ENCODE measurements at places on chromosomes 11 and 22. TPM values are rescaled to one million over a fixed set of nuclear protein-coding genes. Genes with fewer than 3 reads are reported as not detected.

GRCh38 chr11:120017582-120018150, 120.2 kb downstream of the TRIM29 start:
- no peak overlapping the region for H3K4me3 ChIP-seq
- H3K27me3 ChIP-seq = peaks cover 35% of the 10 kb centered on the region
- no peaks in the 10 kb centered on the region for H3K4me1 ChIP-seq
- no peak overlapping the region for H3K27ac ChIP-seq
- no peak for DNase-seq

DNA sequence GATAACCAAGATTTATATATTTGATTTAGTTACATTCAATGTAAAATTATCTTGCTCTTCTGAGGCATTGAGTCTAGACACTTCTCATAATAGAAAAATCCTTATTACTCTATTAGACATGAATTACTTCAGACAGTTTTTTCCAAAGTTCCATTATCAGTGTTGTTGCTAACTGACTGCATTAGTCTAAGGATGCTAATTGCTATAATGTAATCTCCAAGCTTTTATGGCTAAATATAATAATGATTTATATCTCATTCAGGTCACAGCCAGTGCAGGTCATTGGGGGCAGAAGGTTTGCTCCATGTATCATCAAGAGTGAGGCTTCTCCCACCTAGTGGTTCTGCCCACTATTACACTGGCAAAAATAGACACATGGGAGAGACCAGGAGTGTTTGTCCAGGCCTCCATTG, 377.2 kb upstream of the DDI1 start:
- no peaks in the 10 kb centered on the region for H3K27me3 ChIP-seq
- no peak overlapping the region for H3K4me3 ChIP-seq
- DNase-seq = no peak
- no peaks in the 10 kb centered on the region for H3K4me1 ChIP-seq

Gene NPAS4
- total RNA-seq = 0.08 TPM

- 0 out of 2 replicates have a peak, but pooled peaks cover 4% of the 10 kb centered on the region for H3K4me1 ChIP-seq
- H3K27me3 ChIP-seq = peaks cover 8% of the 10 kb centered on the region
- no peaks in the 10 kb centered on the region for H3K36me3 ChIP-seq
- H3K27ac ChIP-seq = no peak overlapping the region
- no peak for DNase-seq
- H3K4me3 ChIP-seq = no peak overlapping the region
Observed at GRCh38 chr11:68649851-68650555, 34.3 kb upstream of the GAL start.

Gene CHADL
- total RNA-seq = 0.33 TPM

Gene C22orf42
- not detected for total RNA-seq

Gene SHISAL1
- total RNA-seq = 1.2 TPM

GRCh38 chr11:65430406-65431217, 8.0 kb downstream of the NEAT1 start:
- peaks cover 19% of the 10 kb centered on the region for H3K36me3 ChIP-seq
- DNase-seq = no peak

Gene FAU
- total RNA-seq = 1,001 TPM

DNA sequence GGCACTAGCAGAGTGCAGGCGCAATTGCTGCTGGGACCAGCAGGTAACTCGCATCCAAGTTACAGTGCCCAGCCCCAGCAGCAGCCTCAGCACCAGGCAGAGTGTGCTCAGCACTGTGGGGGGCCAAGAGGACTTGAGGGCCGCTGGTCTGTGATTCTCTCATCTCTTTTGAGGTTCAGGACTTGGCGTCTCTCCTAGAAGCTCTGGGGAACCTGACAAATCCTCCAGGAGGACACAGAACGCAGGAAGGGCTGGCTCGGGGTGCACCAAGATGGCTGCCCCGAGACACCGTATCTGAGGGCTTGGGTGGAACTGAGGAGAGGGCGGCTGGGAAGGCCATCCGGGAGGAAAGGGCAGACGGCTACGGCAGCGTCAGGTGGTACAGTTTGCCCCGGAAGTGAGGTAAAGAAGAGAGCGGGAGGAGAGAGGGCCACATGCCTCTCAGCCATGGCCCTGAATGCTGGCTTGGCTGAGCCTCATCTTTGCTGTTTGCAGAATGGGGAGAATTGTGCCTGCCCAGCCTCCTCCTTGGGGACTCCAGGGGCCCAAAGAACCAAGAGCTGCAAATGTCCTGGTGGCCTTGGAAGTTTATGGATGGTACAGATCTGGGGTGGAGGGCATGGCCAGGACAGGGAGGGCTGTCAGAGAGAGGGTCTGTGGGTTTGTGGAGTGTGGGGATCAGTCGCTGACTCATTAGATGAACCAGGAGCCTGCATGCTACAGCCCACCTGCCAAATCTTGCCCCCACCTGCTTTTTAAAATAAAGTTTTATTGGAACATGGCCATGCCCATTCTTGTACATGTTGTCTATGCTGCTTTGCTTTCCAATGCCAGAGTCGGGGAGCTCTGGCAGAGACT, 78.0 kb downstream of the MYEOV start:
- H3K27ac ChIP-seq = no peak overlapping the region
- no peaks in the 10 kb centered on the region for H3K36me3 ChIP-seq
- no peak for DNase-seq
- H3K27me3 ChIP-seq = no peaks in the 10 kb centered on the region

Gene OR4P4
- total RNA-seq = not detected

DNA sequence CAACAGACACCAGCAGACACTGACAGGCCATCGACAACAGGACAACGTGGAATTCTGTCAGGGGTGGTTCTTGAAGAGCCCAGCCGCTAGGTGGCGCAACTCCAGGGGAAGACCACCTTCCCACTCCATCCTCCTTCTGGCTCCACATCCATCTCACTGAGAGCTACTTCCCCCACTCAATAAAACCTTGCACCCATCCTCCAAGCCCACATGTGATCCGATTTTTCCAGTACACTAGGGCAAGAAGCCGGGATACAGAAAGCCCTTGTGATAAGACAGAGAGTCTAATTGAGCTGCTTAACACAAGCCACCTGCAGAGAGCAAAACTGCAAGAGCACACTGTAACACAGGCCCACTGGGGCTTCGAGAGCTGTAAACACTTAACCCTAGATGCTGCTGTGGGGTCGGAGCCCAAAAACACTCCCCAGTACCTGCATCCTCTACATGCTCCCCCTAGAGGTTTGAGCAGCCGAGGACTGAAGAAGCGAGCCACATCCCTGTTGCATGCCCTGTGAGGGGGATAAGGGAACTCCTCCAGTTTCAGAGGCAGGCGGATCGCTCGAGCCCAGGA, 11.5 kb upstream of the RAB39A start:
- H3K27ac ChIP-seq = no peak overlapping the region
- no peaks in the 10 kb centered on the region for H3K36me3 ChIP-seq
- no peak overlapping the region for H3K4me3 ChIP-seq
- no peaks in the 10 kb centered on the region for H3K27me3 ChIP-seq
- H3K4me1 ChIP-seq = no peaks in the 10 kb centered on the region
- peak; percentile 47 for DNase-seq

Gene OR51B2
- not detected for total RNA-seq

Gene CNIH2
- total RNA-seq = 9.3 TPM

Gene F2
- 0.64 TPM for total RNA-seq

- H3K4me1 ChIP-seq = no peaks in the 10 kb centered on the region
- no peaks in the 10 kb centered on the region for H3K36me3 ChIP-seq
- no peaks in the 10 kb centered on the region for H3K27me3 ChIP-seq
- no peak overlapping the region for H3K27ac ChIP-seq
Observed at GRCh38 chr11:116692318-116693101, 80.3 kb downstream of the BUD13 start.

Gene MS4A15
- not detected for total RNA-seq

DNA sequence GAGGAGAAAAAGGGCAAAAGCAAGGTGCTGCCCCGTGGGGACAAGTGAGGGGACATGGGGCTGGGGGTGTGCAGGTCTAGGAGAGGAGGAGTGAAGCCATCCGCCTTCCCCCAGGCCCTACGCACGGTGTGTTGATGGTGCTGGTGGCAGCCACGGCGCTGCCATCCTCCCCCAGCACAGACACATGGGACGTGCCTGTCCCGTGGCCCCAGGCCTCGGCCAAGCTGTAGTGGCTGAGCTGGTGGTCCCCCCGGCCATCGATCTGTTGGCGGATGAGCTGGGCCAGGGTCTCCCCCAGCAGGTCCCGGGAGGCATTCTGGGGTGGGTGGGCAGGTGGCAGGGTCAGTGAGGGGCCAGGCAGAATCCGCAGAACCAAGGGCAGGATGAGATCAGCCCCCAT, 18.9 kb downstream of the GGT5 start:
- H3K4me1 ChIP-seq = no peaks in the 10 kb centered on the region
- no peak overlapping the region for H3K27ac ChIP-seq
- H3K4me3 ChIP-seq = no peak overlapping the region
- H3K27me3 ChIP-seq = no peaks in the 10 kb centered on the region
- no peak for DNase-seq

GRCh38 chr11:100794446-100794845, 107.4 kb downstream of the ARHGAP42 start:
- no peaks in the 10 kb centered on the region for H3K36me3 ChIP-seq
- no peaks in the 10 kb centered on the region for H3K27me3 ChIP-seq
- no peak overlapping the region for H3K4me3 ChIP-seq
- H3K4me1 ChIP-seq = no peaks in the 10 kb centered on the region
- no peak for DNase-seq

DNA sequence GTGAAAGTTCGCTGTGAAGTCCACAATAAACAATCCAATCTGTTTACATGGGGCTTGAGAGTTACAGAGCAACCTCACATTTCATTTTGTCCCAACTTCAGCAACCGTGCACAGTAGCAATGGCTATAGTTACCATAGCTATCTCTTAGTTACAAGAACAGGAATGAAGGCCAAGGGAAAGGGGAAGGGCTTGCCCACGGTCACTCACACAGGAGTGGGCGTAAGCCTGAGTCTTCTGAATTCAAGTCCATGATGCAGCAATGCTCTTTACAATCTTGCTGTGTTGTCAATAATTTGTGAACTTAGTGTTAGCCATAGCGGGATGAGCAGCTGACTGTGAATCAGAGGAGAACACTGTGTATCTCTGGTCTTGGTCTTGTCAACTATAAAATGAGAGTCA, 102.9 kb downstream of the ADAMTS15 start:
- DNase-seq = no peak
- H3K36me3 ChIP-seq = no peaks in the 10 kb centered on the region
- H3K27ac ChIP-seq = no peak overlapping the region
- no peak overlapping the region for H3K4me3 ChIP-seq
- no peaks in the 10 kb centered on the region for H3K4me1 ChIP-seq

- no peak overlapping the region for H3K4me3 ChIP-seq
- no peak overlapping the region for H3K27ac ChIP-seq
- H3K36me3 ChIP-seq = peaks cover 4% of the 10 kb centered on the region
- no peak for DNase-seq
- no peaks in the 10 kb centered on the region for H3K4me1 ChIP-seq
Observed at GRCh38 chr22:49768951-49769690, 58.6 kb downstream of the BRD1 start.

Gene SYT7
- 2.5 TPM for total RNA-seq

DNA sequence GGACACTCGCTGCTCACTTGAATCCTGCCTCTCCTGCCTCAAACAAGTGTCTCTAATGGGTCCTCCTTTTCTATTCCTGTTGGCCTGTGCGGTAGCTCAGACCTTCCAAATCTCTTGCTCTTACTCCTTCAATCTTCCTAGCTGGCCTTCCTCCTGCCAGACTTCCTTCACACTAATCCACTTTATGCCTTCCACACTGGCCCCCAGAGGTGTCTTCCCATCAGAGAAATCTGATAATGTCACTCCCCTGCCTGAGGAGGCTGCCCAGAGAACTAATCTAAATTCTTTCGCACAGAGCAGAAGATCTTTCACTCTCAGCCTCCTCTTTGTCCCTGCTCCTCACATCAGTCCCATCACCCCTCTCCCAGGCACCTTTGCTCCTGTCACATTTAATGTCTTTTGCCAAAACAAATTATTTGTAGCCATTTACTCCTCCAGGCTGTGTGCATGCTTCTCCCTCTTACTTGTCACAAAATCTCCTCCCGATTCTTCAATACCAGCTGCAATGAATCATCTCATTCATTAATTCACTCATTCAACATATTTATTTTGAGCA, 175.7 kb downstream of the MAML2 start:
- no peak overlapping the region for H3K27ac ChIP-seq
- H3K4me3 ChIP-seq = no peak overlapping the region
- H3K36me3 ChIP-seq = no peaks in the 10 kb centered on the region

DNA sequence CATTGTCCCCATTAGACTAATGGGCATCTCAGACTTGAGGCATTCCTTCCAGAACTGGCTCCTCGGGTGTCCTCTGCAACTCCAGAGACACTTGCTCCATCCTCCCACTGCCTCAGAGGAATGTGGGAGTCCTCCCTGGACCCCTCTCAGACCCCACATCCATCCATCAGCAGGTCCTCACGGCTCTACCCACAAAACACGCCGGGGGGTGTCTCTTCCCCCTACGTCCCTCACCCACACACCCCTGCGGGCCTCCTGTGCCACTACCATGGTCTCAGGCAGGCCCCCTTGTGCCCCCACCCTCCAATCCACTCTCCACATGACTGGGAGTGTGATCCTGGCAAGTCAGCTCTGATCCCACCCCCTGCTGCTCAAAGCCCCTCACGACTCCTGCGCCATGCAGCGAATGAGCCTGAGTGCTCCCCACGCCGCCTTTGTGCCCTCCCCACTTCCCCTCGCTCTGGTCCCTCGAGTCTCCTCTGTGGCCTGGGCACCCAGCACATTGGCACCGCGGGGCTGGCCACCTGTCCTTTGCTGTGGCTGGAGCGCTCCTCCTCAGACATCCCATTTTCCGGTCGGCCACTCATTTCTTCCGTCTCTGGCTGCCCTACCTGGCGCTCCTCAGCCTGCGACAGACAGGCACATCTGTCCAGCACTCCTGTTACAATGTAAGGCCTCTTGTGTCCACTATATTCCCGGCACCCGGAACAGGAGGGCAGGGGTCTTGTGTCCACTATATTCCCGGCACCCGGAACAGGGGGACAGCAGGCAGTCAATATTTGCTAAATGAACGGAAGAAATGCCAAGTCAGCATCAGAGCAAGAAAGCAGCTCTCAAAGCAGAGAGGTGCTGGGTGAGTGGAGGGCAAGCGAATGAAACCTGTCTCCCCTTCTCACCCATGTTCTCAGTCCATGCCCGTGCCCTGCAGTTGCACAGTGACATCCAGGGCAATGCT, 14.2 kb upstream of the MOB2 start:
- DNase-seq = no peak
- H3K4me1 ChIP-seq = no peaks in the 10 kb centered on the region
- no peak overlapping the region for H3K4me3 ChIP-seq
- no peaks in the 10 kb centered on the region for H3K27me3 ChIP-seq
- no peak overlapping the region for H3K27ac ChIP-seq

Gene RIMBP3C
- 0.90 TPM for total RNA-seq

Gene LSP1
- total RNA-seq = 0.90 TPM

- DNase-seq = no peak
- H3K27ac ChIP-seq = no peak overlapping the region
- peaks cover 45% of the 10 kb centered on the region for H3K4me1 ChIP-seq
- H3K4me3 ChIP-seq = no peak overlapping the region
Observed at GRCh38 chr11:12284316-12285050, 92.9 kb upstream of the PARVA start.

- no peak for DNase-seq
- no peaks in the 10 kb centered on the region for H3K36me3 ChIP-seq
- H3K4me1 ChIP-seq = no peaks in the 10 kb centered on the region
- H3K27ac ChIP-seq = no peak overlapping the region
Observed at GRCh38 chr11:74699615-74700396, 31.4 kb downstream of the CHRDL2 start.

GRCh38 chr22:29701155-29701999, 18.4 kb upstream of the CABP7 start:
- no peak for DNase-seq
